ENCODE measurements at places on chromosomes 16 and 17.
A peak's percentile ranks its signal among the peaks of the same experiment; 100 is the strongest.

DNA sequence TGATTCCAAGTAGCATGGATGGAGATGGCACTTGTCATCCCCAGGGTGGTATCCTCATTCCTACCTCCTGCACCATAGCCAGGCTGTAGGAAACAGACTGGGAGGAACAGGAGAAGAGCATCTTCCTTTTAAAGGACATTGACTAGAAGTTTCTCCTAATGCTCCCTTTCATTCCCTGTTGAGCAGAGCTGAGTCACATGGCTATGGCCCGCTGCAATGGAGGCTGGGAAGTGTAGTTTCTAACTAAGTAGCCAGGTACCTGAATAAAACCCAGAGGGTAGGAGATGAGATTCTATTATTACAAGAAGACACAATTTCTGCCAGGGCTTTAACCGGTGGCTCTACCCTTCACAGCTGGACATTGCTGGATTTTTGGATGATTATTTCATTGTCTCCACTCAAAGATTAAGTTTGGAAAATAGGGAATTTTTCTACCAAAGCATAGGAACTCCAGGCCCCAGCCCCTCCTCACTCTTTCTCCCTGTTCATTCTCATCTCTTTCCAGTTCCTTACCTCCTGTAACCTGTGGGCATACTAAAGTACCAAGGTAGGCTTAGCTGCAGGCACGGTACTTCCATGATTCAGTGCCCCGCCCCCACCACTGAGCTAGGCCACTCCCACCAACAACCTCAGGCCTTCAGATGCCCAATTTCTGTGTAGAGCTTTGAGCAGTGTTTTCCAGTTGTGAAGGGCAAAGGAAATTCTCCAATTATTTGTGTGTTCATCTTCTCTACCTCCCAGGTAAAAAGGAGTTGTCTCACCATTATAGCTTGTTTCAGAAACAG is 378.3 kb downstream of the CDH13 start:
- no peak for DNase-seq

DNA sequence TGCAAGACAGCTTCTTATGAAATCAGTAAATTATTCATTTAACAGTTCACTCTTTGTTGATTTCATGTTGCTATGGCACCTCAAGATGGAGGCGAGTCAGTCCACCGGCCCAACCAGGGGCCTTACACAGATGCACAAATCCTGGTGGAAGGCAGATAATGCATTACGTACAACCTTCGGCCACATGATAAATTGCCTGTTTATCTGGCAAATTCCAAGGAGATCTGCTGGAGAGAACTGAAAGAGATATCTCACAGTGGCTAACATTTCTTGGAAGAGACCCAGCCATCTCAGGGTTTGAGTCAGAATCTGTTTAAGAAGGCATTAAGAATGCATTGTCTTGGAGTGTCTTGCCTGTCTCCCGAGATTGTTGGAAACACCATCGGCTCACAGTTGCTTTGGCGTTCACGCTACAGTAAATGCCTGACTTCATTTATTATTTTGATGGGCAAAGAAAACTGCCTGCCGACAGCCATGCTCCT is 225.6 kb downstream of the MSI2 start:
- peak; percentile 77 for DNase-seq

GRCh38 chr16:76656994-76657393 is 379.8 kb downstream of the CNTNAP4 start:
- DNase-seq, result no peak

- peak; percentile 27 for DNase-seq
Observed at GRCh38 chr16:56793492-56793891, 63.6 kb downstream of the NUP93 start.

DNA sequence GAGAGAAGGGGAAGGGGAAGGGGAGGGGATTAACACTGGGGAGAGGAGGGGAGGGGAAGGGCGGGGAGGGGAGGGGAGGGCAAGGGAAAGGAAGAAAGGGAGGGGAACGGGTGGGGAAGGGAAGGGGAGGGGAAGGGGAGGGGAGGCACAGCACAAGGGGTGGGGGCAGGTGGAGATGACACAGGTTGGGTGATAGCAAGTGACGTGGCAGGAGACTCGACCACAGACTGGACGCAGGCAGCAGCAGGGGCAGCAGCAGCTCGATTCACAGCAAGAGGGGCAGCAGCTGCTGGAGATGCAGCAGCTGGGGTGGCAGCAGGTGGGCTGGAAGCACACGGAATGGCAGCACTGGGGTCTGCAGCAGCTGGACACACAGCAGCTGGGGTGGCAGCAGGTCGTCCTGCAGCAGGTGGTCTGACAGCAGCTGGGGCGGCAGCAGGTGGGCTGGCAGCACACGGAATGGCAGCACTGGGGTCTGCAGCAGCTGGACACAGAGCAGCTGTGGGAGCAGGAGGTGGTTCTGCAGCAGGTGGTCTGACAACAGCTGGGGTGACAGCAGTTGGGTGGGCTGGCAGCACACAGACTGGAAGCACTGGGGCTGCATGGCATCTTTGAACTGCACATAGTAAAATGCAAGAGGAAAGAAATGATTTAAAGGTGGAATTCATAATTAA is at the start of gene KRTAP4-16:
KRTAP4-16 (minus strand) TSS at position 624 of the 674 bp plus-strand sequence; CDS start at position 624, 0 bp downstream.
- no peak for DNase-seq

DNA sequence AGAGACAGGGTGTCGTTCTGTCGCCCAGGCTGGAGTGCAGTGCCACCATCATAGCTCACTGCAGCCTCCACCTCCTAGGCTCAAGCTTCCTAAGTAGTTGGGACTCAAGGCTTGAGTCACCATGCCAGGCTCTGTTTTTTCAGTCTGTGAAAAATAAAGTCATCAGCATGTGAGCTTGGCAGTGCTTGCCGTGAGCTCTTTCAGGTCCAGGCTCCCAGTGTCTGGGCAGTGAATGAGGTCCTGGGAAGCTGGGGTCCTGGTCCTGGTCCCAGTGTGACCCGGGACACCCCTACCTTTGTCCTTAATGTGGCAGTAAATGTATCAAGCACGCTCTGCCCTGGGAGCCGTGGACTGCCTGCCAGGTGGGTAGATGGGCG is 22.9 kb upstream of the RPL13 start:
- no peak for DNase-seq

DNA sequence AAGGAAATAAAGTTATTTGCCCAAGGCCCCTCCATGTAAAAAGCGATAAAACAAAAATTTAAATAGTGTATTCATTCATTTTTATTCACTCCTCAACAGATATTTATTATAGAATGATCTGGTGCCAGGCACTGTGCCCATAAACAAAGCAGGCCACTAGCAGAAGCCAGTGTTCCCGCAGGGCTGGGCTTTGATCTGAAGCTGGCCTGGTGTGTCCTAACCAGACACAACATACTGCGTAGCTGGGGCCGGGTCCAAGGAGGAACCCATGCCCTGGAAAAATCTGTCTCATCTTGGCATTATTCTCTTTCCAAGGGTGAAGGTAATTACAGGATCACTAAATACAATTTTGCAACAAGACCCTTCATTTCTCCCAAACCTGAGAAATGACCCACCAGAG is 537.4 kb upstream of the CDH5 start:
- DNase-seq, result no peak

DNA sequence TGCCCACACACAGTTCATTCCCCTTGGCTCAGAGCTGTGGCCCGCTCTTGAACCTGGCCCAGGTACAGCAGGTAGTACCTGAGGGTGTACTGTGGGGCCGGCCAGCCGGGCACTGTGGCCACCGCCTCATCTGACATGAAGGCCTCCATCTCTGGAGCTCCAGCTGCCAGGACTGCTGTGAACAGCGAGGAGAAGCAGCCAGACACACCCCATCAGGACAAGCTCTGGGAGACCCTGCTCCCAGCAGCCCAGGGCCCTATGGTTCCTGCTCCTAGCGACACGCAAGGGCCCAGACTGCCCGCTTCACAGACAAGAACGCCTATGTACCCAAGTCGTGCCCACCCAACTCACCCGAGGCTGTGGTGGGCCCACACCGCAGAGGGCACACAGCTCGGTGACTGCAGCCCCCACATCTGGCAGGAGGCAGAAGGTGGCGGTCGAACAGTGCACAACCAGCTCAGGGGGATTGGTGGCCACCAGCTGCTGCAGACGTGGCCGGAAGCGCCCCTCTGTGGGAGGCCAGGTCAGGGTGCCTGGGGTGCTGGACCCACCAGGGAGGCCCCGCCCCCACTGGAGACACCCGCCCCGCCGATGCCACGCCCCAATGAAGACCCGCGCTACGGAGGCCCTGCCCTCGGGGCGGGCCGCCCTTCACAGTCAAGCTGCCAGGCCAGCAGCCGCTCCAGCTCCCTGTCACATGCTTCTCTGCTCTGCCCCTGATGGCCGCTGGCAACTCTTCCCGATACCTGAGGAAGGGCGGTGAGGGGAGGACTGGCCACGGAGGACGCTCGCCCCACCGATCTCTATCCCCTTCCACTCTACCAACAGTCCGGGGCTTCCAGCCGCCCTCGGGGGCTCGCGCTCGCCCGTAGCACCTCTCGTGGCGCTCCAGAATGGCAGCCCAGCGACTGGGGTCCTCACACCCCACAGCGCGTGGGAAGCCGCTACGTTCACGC is 1.1 kb upstream of the STUB1 start:
- DNase-seq, result peak; percentile 73

GRCh38 chr16:9061358-9061813 is 30.1 kb upstream of the HAPSTR1 start:
- no peak for DNase-seq

GRCh38 chr17:71183066-71183660 is 937.7 kb upstream of the SOX9 start:
- no peak for DNase-seq

DNA sequence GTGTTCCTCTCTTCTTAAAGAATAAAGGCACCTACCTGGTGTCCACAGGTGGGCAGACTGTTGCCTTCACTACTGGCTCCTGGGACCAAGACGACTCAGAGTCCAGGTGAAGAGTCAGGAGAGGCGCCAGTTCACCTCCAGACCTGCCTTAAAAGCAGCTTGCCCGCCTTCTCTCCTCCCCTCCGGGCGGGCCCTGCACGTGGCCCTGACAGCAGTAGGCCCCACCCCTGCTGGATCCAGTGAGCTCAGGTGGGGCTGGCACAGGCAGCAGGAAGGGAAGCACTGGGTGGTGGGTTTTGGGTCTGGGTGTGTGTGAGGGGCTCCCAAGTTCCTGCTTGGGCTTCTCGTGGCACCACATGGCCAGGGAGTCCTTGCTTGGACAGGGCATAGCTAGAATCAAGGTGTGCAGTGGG is at the start of gene TNS4:
TNS4 (minus strand) TSS at position 125 of the 413 bp plus-strand sequence. CDS start 5,198 bp downstream, outside the sequence.
- DNase-seq, result no peak

DNA sequence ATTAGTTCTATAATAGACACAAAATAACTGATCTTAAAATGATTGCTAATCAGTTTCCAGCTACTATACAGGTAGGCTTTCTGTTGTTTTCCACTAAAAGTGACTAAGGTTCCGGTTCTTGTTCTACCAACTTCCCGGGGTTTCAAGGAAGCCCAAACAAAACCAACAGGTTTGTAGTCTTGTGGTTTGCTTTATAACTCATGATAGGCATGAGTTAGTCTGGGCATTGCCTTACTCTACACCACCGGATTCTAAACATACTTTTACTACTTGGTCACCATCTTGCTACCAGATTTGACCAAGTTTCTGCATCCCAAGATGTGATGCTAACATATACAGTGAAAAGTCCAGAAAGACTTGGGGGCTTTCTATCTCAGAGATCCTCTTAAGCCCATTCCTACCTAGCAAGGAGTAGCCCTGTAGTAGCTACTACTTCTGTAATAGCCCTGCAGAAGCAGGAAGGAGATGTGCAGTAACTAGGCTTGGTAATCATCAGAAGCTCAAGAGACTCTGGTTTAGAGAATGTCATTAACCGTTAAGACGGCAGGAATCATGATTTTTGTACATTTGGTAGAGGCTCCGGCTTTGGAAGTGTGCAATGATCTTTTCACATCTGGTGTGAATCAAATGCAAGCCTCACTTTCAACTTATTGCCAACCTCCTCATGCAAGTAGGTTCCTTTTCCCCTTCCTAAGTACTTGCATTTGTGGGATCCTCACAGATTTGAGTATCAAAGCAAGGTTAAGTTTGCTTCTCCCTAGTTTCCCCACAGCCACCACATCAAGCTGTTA is 1.6 kb downstream of the FAM117A start:
- DNase-seq, result no peak

GRCh38 chr16:20628213-20628612 is 52.0 kb upstream of the ACSM2B start:
- DNase-seq, result no peak

- DNase-seq, result no peak
Observed at GRCh38 chr16:85227084-85227945, 115.0 kb upstream of the CIBAR2 start.

- DNase-seq, result peak; percentile 57
Observed at GRCh38 chr17:32007463-32008298, 498 bp downstream of the LRRC37B start.

DNA sequence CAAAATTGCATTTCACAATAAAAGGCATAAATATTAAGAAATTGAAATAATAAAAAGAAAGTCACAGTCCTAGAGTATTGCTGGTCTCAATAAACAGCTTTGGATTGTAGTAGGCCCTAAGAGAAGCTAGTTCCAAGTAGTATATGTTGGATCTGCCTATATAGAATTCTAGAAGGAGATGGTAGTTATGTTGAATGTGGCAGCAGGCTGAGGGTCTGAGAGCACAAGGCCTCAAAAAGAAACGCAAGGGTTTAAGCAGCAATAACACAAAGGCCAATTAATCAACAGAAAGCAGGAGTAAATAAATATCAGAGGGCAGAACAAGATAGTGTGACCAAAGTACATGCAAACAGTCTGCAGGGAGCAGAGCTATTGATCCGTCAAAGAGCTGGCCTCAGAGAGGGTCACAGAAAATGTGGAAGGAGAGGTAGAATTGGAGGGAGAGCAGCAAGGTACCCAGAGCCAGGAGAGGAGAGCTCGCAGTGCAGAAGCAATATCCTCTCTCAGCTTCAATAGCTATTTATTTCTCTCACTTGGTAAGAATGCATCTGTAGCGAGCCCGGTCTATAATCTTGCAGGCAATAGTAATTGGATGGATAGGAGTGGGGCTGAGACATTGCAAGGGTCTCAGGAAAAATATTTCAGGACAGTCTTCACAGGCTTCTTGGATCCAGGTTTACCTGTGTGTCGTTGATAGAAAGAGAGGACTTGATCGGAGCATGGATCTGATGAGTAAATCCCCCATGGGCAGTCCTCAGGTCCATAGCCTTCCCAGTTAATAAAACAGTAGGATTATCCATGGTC is 25.1 kb upstream of the MED13 start:
- no peak for DNase-seq

DNA sequence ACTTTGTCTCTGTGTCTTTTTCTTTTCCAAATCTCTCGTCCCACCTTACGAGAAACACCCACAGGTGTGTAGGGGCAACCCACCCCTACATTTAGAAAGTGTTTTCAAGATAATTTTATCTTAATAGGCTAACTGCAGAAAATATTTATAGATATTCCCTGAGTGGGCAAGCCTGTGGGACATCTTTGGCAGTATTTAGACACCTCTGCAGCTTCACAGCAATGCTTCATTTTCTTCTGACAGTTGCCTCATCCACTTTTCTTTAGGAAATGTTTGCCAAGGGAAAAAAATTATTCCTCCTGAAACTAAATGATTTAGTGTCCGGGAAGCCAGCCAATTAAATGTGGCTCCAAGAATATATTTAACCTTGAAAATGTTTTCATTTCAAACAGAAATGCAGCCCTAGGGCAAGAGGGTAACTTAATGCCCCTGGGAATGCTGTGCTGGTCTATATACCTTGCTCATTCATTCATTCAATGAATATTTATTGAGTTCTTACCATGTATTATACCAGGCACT is 290.4 kb downstream of the ABCC12 start:
- no peak for DNase-seq

- DNase-seq, result no peak
Observed at GRCh38 chr16:89191901-89192185, 8.5 kb downstream of the SLC22A31 start.

All from GM03348 (cell line).